ENCODE measurements at places on chromosomes 7 and 10. TPM values are rescaled to one million over a fixed set of nuclear protein-coding genes. Genes with fewer than 3 reads are reported as not detected.

CRPPA gene
- 0.42 TPM for total RNA-seq

HYAL4 gene
- not detected for total RNA-seq

FAM25G gene
- total RNA-seq, result not detected

DMBT1 gene
- total RNA-seq, result not detected

NUTM2A gene
- 0.10 TPM for total RNA-seq

TUBB8 gene
- total RNA-seq, result not detected

CCL26 gene
- total RNA-seq, result 22.3 TPM

FBXL13 gene
- 0.25 TPM for total RNA-seq

ZNF365 gene
- 0.89 TPM for total RNA-seq

ARHGEF35 gene
- total RNA-seq, result 0.76 TPM

OR2A5 gene
- total RNA-seq, result not detected

GRCh38 chr10:100372415-100373297 lies 25.6 kb downstream of the SCD start:
- DNase-seq, result no peak

DNA sequence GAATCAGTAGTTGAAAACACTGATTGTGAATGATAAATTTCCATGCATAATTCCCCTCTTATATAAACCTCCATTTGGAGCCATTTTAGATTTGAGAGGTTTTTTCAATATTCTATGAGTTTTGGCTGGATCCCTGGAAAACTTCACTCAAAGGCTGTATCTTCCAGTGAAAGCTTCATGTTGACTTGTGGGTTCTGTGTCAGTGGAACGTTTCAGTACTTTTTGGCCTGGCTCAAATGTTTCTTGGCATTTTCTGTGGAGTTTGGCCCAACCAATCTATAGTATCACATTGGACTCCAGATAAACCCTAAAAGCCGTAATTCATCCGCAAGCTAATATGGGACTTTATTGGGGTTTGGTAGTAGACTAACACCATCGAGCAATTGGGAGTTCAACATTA lies 172.6 kb upstream of the PRPS1L1 start:
- no peak for DNase-seq

DNA sequence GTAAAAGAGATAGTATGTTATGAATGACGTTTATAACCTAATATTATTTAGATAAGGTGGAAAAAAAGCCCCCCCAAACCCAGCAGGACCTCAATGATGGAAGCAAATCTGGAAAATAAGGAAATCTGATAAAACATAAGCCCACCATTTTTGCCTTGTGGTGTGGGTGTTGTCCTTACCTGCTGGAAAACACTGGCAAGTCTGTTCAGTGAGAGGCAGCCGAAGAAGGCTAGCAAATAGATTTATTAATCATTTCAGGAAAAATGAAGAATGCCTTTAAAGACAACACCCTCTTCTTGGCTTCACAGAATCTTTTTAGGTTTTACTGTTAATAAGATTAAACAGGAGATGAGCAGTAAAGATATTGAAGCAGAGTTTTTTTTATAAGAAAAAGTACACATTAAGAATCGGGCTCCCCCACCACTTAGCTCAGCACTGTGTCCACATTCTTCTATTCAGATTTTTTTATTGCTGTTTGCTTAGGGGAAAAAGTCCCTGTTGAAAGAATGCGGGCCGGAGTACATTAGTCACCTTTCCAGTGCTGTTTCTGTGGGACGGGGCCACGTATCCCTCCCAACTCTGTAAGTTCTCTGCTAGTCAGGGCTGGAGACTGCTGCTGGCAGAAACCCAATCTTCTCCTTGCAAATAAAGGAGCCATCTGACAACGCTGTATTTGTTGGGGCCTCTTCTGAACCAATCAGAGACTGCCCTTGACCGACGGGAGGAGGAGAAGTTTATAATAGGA lies 104.1 kb downstream of the EVX1 start:
- DNase-seq, result no peak

- no peak for DNase-seq
Measured at GRCh38 chr7:12898004-12898403, 210.6 kb downstream of the ARL4A start.

DNA sequence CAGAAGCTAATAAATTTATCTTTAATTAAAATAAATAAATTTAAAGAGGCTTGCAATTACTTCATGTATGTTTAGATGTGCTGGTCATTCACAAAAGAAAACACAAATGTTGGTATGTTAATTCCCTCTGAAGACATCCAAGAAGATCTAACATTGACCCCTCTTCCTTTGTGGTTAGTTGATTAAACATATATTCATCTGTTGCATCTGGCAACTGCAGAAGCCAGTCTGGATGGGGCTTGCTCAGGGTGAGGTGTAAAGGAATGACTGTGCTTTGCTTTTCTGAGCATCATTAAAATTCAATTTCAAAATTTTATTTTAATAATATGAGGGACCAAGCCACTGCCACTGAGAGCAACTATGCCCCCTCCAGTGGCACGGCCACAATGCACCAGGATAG lies 36.4 kb upstream of the FERD3L start:
- DNase-seq, result no peak

GRCh38 chr7:67344481-67345193 lies 348.0 kb downstream of the TYW1 start:
- no peak for DNase-seq

- no peak for DNase-seq
Measured at GRCh38 chr10:92420546-92421275, 129.7 kb downstream of the MARCHF5 start.

DNA sequence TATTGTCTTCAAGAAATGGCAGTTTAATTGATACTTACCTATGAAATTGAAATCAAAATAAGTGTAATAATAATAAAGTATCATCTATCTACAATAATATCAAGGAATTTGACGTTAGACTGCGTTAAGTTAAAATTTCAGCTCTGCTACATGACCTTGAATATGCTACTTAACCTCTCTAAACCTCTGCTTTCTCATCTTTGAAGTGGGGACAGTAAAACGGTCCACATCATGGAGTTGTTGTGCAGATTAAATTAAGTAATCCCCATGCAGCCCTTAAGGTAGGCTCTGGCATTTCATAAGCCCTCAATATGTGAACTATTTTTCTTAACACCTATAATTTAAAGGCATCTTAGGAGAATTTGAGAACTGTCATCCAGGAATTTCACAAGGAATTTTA lies 252.4 kb upstream of the PHF14 start:
- DNase-seq, result no peak

DNA sequence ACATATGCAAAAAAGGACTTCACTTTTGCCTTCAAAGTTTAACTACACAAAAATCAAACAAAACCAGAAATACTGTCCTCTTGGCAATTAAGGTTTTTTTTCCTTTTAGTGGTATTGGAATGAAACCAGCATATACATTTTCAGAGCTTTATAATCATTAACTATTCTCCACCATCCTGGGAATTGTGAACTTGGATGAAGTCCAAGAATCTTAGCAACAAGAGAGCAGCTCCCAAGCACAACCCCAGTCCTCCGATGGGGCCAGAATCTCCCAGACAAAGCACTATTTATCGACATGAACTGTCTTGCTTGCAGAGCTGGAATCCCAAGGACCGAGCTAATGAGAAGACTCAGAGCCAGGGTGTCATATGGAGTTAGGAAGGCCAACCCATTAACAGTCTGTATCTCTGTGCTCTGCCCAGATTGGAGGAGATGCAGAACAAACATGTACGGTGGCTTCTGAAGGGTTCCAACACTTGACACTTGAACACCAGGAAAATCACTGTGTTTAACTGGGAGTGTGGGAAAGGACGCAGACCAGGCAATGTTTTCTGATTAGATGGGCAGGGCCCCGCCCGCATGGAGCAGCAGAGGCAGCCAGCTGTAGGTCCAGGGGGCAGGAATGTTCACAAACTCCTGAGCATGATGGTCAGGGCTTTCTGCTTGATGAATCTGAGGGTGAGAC lies 35.5 kb downstream of the PPP1R3C start:
- DNase-seq, result no peak

- no peak for DNase-seq
Measured at GRCh38 chr10:133278577-133279265, 2.1 kb upstream of the ADAM8 start.

- no peak for DNase-seq
Measured at GRCh38 chr7:48337012-48337621, 165.9 kb downstream of the ABCA13 start.

GRCh38 chr7:19177269-19177668 lies 32.0 kb upstream of the FERD3L start:
- DNase-seq, result no peak

DNA sequence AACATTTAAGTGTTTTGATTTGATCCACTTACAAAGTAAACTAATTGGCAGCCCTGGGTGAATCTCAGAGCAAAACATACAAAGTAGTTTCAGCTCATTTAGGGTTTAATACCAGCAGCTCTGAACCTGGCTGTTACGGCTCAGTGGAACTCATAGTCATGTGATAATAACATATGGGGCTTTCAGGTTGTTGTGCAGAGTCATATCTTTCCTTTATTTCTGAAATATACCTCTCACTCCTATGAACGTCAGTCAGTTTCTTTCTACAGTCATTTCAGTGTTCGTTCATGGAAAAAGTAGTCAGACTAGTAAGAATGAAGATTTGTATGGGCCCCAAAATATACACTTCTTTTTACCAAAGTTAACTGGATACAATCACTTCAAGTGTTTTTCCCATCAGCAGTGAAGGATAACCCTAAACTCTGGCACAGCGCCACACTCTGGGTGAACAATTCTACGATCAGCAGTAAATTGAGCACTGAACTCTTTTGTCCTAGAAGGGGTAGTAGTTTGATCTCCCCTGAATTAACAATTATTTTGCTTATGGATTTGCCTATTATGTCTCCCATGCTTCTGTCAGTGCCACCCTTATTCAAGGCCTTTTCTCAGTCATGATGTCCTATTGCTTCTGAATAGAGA lies 218.6 kb downstream of the THSD7A start:
- DNase-seq, result no peak

- DNase-seq, result no peak
Measured at GRCh38 chr10:62511238-62511637, 137.1 kb downstream of the ZNF365 start.

DNA sequence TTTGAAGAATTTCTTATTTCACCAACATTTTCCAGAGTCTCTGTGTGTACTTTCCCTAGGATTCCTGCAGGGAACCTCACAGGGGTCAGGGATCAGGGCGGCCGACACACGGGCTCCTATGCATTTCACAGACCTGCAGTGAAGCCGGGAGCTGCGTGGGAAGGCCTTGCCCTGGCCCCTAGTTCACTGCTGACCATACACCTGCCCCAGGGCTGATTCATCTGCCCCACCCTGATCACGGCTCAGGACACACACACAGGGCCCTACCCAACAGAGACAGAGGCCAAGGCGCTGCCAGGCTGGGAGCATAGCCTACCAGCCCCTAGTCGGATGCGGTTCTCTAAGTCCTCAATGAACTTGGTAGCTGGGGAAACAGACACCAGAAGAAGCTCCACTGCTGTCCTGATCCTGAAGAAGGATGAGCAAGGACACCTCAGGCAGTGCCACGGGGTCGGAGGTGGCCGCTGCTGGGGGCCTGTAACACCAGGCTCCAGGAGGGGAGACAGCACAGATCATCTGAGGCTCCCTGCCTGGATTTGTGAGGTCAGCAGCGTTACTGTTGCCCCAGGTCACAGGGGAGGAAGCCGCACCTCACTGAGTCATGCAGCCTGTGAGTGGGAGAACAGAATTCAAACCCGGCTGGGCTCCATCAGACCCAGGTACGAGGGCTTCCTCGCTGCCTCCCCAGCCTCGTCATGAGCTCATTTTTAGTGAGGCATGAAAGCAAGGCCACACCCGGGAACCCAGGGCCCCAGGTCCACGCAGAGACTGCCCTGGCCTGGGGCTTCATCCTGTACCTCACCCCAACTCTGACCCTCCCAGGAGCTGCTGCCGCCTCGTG lies 278.8 kb upstream of the PPP2R2D start:
- DNase-seq, result no peak

DNA sequence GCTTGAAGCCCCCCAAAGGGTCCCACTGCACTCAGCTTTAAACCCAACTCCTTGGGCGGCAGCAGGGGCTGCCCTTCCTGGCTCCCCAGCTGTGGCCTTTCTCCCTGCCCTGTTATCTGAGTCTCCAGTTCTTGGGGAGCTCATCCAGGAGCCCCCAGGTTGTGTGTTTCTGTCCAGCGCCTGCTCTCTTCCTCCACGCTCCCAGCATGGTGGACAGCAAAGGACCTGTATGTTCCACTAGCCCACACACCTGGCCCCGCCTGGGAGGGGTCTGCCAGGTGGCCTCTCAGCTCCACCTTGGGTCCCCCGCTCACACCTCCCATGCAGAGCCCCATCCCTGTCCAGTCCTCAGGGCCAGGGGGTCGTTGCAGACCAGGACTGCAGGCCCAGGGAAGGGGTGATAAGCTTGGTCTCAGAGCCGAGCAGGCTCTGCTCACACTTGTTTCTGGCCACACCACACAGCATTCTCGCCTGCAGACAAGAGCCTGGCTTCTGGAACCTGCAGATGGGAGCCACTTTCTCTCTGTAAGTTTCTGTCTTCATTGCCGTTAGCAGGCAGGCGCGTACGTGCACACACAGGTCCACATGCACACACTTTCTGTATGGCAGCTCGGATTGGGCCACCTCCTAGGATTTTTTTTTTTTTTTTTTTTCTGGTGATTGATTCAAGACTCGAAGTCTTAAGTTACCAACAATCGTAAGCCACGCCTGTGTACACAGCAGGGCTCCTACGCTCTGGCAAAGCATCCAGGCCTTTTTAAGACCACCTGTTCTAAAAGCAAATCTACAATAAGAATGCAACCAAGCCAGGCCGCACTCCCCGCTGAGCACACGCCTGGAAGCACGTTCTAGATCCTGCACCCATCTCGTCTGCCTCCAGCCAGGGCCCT lies 104.6 kb downstream of the CYTH3 start:
- no peak for DNase-seq

DNA sequence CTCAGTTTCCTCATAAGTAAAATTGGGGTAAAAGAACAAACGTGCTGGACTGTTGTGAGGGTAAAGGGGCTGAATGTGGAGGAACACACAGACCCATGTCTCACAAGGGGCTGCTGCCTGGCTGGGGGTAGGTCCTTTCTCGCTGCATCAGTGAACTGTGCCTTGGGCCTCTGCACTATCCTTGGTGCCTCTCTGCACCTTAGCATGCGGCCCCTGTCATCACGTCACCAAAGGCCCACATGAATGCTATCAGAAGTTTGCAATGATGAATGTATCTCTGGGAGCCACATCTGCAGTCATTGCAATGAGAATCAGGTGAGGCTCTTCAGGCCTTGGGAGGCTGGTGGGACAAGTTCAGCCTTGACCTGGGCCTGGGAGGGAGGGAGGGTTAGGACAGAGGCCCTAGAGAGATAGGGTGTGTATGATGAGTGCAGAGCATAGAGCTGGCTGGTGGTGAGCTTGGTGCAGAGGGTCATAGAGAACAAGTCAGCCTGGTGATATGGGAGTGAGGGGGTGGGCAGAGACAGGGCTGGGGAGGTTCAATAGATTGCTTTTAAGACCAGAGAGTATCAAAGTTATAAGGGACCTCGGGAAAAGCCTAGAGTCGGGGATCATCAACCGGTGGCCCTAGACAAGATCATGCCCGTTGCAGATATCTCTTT lies 308.4 kb downstream of the RPS24 start:
- DNase-seq, result no peak

DNA sequence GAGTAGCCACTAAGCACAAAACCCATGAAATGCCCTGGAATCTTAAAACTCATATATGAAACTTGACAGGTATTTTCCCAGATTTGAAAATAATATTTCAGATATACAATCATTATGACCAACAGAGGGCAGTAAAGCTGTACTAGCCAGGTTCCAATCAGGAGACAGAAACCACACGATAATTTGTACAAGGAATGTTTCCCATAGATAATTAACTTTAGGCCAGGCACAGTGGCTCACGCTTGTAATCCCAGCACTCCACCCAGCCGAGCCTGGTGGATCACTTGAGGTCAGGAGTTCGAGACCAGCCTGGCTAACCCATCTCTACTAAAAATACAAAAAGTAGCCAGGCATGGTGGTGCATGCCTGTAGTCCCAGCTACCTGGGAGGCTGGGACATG lies 31.0 kb upstream of the NUB1 start:
- DNase-seq, result no peak

Measured in MG63 (cell line).